ENCODE measurements at places on chromosomes 5 and 9.

DNA sequence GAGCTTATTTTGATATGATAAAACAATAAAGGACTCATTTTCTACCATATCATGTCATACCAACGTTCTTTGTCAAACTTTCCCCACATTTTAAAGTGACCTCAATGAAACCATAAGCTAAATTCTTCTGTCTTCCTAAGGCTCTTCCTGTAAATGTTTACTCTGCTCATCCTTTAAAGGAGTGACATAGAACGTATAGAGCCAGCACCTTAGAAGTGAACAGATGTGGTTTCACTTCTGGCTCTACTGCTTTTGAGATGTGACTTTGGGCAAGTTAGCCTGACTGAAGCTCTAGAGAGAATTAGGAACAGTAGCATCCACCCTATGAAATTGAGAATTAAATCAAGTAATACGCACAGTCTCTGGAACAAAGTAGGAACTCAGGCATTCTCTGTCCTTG lies 24.1 kb downstream of the SAR1B start:
- DNase-seq: no peak

GRCh38 chr9:19148187-19148586 lies 20.9 kb upstream of the PLIN2 start:
- DNase-seq: no peak

- DNase-seq: no peak
Measured at GRCh38 chr9:8694983-8695588, 895.5 kb upstream of the DMAC1 start.

GRCh38 chr5:163564321-163564938 lies 59.0 kb downstream of the MAT2B start:
- DNase-seq: peak; percentile 28

All from nucleus accumbens (tissue), 56 donors.